ENCODE measurements at places on chromosomes 4 and X. TPM values are rescaled to one million over a fixed set of nuclear protein-coding genes. Genes with fewer than 3 reads are reported as not detected.

DNA sequence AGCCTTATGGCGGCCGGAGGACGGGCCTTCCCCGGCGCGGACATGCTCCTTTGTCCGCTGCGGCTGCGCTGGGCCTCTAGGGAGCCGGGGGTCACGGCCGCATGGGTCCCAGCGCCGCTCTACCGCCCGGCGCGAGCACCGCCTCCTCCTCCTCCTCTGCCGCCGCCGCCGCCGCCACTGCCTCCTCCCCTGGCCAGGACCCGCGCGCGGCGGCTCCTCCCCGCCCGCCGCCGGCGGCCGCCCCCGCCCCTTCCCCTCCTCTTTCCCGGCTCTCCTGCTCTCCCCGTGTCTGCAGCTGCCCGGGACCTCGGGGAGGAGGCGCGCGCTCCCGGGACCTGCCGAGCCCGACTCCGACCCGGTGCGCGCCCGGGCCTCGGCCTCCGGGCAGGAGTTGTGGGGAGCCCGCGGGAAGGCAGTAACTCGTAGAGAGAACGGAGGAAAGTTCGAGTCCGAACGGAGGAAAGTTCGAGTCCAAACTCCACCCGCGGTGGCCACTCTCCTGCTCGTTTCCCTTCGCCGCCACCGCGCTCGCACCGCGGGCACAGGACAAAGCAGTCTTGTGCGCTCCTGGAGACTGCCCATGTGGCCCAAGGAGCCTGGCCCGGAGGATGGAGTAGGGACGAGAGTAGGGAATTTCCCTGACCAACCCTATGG lies at the start of gene ADGRA3:
TSS of gene ADGRA3 (minus strand) at position 179 of the 654 bp plus-strand sequence. CDS start 282 bp downstream, outside the sequence.
- no peak for DNase-seq

GRCh38 chr4:125266901-125267604 lies 47.7 kb upstream of the FAT4 start:
- DNase-seq = no peak

DNA sequence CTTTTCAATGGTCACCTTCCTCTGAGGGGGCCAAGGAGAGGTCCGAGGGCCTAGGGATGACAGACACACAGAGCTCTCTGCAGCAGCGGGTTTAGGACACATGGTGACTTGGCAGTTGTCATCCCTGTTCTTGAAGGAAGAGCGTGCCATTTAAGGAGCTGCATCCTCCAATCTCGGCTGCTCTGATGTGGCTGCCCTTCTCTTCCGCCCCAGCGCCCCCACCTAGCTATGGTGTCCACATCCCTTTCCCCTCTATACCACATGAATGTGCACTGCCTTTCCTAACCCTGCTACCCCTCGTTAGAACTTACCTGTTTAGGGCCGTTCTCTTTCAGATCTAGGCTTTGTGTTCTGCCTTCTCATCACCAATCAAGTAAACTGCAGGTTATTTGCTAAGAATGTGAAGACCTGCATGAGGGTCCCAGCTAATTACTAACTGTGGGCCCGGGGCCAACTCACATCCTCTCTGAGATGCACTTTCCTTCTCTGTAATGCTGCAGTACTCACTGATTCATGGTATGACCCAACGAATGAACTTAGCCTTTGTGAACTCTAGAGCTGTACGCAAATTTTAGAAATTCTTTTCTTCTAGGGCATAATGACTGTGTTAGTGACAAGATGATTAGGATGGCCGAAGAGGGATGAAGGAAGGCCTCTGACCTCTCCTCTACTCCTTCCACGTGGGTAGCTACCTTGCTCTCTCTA lies 38.2 kb downstream of the CHST7 start:
- no peak for DNase-seq

DNA sequence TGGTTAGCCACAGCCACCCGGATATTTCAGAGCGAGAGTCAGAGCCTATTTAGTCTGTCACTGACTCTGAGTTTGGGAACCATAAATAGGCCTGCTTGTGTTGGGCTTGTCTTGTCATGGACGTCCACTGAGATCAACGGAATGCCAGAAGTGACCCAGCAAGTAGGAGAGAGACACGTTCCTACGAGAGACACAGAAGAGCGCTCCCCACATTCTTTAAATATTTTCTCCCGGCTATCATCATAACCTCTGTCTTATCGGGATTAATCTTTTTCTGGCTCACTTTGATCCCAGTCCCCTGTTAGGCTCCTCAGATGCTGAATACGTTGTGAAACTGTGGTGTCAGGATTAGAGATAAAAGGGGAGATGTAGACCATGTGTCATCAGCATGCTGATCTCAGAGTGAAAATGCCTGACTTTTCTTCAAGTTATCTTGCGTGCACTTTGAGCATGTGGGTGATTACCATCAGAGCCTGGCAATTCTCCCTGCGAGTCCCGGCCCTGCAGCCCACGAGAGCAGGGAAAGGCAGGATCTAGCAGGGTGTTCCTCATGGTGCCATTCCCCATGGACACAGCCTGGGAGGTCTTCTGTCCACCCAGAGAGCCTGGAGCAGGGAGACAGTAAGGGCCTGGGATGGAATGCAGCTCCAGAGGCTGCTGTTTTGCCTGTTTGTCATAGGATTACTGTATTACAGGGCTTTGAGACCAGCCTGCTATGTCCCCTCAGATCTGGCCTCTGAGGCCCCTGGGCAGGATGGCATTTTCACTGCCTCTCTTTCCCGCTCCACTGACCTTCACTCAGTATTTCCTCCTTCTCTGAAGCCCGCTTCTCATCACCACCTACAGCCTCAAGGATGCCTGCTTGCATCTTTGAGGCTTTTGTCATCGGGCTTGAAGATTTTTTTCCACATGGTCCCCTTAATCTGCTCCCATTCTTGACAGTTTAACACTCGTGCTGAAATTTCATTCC lies 2.8 kb upstream of the TENM3 start:
- DNase-seq = peak; percentile 75

DNA sequence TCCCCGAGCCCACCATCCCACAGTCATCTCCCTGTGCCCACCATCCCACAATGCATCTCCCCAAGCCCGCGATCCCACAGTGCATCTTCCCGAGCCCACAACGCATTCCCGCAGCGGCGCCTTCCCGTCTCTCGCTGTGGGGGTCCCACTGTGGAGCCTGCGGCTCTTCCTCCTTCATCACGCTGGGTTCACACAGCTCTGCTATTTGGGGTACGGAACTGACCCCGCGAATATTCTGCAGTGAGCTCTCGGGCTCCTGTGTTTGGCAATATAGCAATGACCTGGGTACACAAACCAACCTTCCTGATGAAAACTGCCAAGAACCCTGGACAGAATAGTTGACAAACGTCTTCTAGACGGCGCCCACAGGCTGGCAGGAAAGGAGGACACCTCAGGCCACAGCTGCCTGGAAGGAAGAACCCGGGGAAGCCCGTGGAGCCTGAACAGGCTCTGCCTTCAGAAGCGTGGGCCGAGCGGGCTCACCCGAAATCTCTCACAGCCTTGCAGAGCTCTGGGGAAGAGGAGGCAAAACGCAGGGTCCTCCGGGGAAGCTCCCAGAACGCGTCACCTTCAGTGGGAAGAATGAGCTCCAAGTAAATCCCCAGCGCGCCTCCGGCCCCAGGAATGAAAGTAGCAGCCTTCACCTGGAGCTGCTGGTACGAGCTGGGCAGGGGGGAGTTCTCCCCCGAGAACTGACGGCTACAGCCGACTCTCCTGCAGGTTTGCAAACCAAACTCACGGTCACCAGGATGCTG lies 22.9 kb downstream of the PPP2R3B start:
- no peak for DNase-seq

GRCh38 chrX:121150217-121150616 lies 102.8 kb downstream of the GLUD2 start:
- no peak for DNase-seq

DNA sequence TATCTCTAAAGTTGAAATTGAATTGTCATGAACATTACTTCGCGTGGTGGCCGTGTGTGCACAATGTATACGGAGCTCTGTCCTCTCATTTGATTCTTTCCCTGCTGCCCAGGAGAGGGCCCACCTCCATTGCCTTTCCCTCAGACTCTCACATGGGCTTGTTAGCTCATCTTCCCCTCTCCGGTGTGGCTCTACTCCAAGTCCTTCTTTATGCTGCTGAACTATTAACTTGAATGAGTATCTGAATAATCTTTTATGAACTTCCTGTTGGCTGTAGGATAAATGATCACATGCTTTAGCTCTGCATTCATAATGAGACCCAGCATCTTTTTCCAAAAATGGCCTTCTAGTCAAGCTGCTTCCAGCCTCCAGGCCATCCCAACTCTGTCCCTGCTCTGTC lies 68.8 kb upstream of the CLNK start:
- DNase-seq = no peak

- DNase-seq = no peak
These were observed 157.4 kb downstream of the HS3ST1 start for GRCh38 chr4:11271263-11271662.

DNA sequence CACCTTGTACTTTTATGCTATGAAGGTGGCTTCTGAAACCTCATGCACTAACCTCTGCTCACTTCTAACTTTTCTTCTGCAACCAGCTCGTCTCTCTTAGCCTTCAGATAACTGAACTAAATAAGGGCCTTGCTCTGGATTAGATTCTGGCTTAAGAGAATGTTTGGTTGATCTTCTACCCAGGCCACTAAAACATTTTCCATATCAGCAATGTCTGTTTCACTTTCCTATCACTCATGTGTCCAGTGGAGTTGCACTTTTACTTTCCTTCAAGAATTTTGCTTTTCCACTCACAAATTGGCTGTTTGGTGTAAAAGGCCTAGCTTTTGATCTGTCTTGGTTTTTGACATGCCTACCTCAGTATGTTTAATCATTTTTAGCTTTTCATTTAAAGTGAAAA lies 105.8 kb downstream of the KCTD8 start:
- DNase-seq = no peak

GRCh38 chr4:98110929-98111328 lies 32.3 kb downstream of the STPG2 start:
- no peak for DNase-seq

Gene CXCL11
- total RNA-seq = not detected

Gene CDX4
- total RNA-seq = not detected

Gene GLRA3
- not detected for total RNA-seq
